ENCODE measurements at places on chromosomes 1 and 21.

- DNase-seq = no peak
Measured at GRCh38 chr1:204070895-204071294, 2.0 kb upstream of the SOX13 start.

GRCh38 chr1:62905872-62906271 is 121.9 kb downstream of the ATG4C start:
- no peak for DNase-seq

GRCh38 chr1:51061231-51061918 is 40.7 kb upstream of the C1orf185 start:
- DNase-seq = no peak

DNA sequence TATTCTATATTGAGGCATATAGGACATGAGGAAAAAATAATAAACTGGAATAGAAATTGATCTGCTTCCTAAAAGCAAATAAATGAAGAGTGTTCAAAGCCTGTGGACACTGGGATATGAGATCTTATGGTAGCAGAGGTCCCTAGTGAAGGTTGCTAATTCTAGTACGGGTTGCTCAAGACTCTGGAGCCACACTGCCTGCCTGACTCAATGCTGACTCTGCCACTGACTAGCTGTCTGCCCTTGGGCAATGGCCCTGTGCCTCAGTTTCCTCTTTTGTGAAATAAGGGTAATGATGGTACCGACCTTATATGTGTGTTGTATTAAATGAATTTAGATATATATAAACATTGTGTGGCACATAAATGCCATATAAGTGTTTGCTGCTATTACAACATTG is 59.0 kb upstream of the C1orf53 start:
- DNase-seq = no peak

DNA sequence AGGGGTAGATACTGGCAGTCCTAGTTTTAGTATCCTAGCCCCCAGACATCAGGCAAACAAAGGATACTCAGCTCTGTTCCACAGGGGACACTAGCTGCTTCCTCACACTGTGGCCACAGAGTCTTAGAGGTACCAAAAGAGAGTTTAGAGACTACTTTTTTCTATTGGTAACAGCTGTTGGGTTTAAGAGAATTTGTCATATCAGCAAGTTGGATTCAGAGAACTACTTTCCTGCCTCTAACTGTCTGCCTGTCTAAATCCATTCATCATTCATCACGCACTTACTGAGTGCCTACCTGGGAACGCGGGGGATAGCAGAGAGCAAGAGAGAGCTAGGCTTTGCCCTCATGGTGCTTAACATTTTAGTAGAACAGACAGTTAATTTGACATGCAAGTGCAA is 27.1 kb upstream of the KCNQ4 start:
- no peak for DNase-seq

DNA sequence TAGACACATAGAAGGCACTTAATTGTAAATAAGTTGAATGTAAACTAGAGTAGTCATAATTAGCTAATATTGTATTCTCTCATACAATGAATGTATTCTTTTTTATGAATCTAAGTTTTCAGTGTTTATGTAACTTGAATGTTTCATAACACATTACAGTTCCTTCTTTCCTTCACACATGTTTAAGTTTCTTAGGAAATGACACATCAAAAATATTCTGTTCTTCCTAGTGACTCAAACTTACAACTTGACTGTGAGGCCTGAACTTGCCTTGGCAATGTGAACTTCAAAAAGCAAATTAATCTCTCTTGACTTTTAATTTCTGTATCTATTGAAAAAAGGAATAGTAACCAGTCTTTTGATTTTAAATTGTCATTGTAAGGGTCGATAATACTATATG is 700.1 kb downstream of the KCNT2 start:
- no peak for DNase-seq

- no peak for DNase-seq
Measured at GRCh38 chr21:36784947-36785346, 86.0 kb downstream of the SIM2 start.

DNA sequence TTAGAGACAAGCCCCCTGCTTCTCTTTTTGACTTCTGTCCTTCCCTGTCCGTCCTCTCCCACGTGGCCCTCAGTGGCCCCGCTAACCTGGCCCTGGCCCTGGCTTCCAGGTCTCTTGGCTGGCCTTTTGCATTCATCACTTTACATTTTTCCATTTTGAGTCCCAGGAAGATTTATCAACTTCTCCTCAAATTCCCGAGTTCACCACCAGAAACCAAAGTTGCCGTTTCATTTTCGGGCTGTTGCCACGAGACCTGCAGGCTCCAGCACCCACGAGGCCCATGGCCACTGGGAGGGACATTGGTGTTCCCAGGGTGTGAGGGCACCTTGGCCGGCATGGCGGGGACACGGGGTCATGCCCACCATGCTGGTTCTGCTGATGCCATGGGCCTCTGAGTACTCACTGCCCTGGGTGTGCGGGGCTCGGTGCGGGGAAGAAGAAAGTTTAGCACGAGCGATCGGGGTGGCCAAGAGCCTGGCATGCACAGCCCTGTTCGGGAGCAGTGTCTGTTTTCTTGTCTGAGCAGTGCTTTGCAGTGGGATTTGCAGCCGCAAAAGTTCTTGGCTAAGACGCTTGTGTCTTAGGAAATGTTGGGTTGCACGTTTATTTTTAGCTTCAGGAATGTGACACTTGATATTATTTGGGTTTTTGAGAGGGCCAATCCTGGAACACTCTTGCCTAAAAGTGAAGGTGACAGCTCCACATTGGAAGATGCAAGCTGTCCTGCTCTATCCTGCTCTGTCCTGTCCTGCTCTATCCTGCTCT is 40.4 kb upstream of the ADARB1 start:
- DNase-seq = no peak

- DNase-seq = no peak
Measured at GRCh38 chr1:182984138-182984537, 31.2 kb upstream of the SHCBP1L start.

- no peak for DNase-seq
Measured at GRCh38 chr21:25506887-25507286, 100.4 kb downstream of the MRPL39 start.

GRCh38 chr1:32977546-32978087 is 13.0 kb upstream of the RNF19B start:
- no peak for DNase-seq

DNA sequence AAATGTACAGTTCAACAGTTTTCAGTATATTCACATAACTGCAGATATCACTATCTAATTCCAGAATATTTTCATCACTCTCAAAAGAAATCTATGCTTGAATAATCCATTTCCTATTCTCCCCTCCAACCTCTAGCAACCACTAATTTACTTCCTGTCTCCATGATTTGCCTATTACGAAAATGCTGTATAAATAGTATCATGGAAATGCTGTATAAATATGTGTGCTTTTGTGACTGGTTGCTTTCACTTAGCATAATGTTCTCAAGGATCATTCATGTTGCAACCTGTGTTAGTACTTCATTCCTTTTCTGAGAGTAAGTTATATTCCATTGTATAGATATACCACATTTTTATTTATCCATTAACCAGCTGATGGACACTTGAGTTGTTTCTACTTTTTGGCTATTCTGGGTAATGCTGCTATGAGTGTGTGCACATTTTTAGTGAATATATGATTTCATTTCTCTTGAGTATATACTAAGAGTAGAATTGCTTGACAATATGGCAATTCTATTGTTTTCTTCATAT is 115.6 kb downstream of the TNFSF18 start:
- DNase-seq = no peak

DNA sequence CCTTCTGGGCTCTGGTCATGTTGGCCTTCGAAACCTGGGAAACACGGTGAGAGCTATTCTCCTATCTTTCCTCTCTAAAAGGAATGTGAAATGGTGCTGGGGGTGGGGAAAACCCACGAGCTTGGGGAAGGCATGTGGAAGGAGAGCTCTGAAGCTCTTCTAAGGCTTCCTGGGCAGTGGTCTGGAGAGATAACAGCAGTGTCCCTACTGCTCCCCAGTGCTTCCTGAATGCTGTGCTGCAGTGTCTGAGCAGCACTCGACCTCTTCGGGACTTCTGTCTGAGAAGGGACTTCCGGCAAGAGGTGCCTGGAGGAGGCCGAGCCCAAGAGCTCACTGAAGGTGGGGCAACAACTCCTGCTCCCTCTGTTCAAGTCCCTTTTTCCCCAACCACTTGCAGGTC is 2.8 kb downstream of the USP21 start:
- DNase-seq = no peak

- DNase-seq = no peak
Measured at GRCh38 chr1:191034132-191034531, 556.5 kb upstream of the BRINP3 start.

GRCh38 chr1:212147581-212148033 is 112.1 kb downstream of the DTL start:
- no peak for DNase-seq

- DNase-seq = no peak
Measured at GRCh38 chr1:167797015-167797414, 75.2 kb downstream of the MPZL1 start.

DNA sequence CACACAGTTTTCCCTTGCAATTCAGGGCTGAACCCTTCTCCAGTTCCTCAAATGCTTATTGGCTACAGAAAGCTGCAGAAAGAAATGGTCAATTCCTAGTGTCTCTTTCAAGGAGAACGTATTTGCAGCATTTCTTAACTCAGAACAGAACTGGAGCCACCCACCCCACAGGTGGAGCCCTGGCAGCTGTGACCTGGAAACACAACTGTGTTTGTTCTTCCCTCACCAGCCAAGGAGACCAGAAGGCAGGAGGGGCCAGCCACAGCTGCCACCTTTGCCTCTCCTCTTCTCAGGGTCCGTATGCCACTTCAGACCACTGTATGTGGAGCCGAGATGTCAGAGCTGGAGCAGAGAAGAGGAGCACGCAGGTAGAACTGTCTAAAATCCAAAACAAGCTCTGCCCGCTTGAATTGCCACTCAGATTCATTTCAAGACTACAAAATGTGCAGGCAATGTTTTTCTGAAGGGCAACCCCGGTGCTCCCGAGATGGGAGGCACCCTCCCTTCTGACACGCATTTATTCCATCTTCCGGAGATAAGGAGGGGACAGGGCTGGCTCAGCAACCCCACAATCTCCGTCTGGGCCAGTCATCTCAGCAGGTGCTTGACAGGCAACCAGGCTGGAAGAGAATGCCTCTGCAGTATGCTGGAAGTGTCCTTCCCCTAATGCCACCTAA is 16.7 kb downstream of the CD247 start:
- DNase-seq = no peak

DNA sequence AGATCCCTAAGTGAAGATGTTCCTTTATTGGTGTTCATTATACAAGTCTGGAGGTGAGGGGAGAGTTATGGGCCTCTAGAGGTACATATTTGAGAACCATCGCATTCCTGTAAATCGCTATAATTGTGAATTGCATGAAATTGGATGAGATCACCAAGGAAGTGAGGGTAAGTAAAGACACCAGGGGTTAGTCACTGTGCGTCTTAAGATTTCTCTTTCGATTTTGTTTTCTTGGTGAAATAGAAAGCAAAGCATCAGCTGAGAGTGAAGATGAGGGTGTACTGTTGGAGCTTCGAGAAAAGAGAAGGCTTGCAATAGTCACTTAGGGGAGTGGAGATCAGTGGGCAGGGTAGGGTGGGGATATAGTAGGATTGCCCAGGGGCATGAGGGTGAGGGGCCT is 82.1 kb downstream of the RAVER2 start:
- no peak for DNase-seq

DNA sequence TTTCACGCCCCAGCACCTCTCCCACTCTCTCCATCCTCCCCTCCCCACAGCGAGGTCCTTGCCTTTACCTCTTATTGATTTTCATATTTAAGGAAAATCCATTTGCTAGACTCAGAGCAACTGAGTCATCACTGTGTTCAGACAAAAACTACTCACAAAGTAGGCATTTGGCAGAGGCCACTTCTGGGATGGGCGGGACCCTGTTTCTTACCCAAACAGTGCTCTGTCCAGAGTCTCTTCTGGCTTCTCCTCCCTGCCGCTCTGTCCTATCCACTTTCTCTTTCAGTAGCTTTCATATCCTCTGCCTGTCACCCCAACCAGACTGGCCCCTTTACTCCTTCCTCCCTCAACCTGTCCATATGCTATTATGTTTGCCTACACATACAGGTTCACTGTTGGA is 2.4 kb upstream of the NAV1 start:
- no peak for DNase-seq

- DNase-seq = no peak
Measured at GRCh38 chr1:1907098-1907736, 7.8 kb upstream of the CALML6 start.

- no peak for DNase-seq
Measured at GRCh38 chr1:32249831-32250525, 1.1 kb upstream of the LCK start.

DNA sequence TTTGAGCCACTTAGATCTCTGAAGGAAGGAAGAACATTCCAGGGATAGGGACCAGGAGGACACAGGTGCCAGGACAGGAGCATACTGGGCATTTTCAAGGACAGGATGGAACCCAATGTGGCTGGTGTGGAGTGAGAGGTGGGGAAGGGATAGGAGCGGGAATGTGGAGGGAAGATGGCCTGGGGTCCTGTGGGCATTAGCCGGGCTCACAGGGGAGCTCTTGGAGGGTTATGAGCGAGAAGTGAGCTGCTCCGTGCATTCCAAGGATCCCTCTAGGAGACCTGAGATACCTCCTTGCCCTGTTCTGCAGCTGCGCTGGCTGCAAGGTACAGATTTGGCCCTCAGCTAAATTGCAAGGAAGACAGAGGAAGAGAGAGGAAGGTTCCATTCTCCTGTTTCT is 87.5 kb downstream of the IER5 start:
- DNase-seq = no peak

- DNase-seq = no peak
Measured at GRCh38 chr1:89959719-89960118, 35.2 kb upstream of the ZNF326 start.

DNA sequence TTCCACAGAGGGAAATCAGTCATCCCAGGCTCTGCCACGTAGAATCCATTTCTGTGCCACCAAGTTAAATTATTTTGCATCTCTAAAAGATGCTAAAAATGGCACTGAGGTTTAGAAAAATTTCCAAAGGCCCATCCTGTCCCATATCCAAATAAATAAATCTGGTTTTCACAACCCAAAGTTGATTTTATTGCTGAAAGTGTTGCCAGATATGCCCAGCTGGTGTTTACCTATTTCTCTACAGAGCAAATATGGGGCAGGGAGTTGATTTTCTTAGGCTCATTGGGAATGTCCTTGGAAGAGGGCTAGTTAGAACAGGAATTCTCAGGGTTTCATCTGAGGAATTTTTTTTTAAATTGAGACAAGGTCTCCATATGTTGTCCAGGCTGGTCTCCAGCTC is 19.0 kb downstream of the MAP1LC3C start:
- no peak for DNase-seq

DNA sequence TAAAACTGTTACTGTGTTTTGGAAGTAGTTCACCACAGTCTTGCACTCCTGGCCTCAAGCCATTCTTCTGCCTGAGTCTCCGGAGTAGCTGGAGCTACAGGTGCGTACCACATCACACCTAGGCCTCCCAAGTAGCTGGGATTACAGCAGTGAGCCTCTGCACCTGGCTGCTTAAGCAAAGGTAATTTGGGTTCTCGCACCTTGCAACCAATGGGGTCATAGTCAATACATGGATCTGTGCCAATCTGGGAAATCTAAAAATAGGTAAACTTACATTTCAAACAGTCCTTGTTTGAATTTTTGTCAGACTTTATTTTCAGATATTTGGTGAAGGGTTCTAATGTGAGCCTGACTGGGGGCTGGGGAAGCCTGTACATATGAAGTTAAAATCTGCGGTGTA is 466.5 kb downstream of the PCP4 start:
- no peak for DNase-seq

- no peak for DNase-seq
Measured at GRCh38 chr1:172629170-172629569, 29.7 kb upstream of the FASLG start.

All from NCI-H1048 (cell line).